ENCODE measurements at places on chromosomes 11 and 22. TPM values are rescaled to one million over a fixed set of nuclear protein-coding genes. Genes with fewer than 3 reads are reported as not detected.

GRCh38 chr11:35088226-35088625 lies 50.7 kb upstream of the CD44 start:
- no peak for DNase-seq

- DNase-seq = no peak
Observed at GRCh38 chr22:21807544-21808529, 59.6 kb downstream of the MAPK1 start.

Gene RAB39A
- total RNA-seq = not detected

Gene OR10D3
- not detected for total RNA-seq

Gene PDGFB
- 19.9 TPM for total RNA-seq

- DNase-seq = no peak
Observed at GRCh38 chr22:39925909-39926679, 25.2 kb downstream of the GRAP2 start.

All from left ventricle myocardium superior (tissue), 1 donor.